NCI-H2171 (cell line): ENCODE measurements at places on chromosomes 3 and 15.

- no peak for DNase-seq
Measured at GRCh38 chr3:47874913-47875312, 72.0 kb downstream of the DHX30 start.

- DNase-seq = no peak
Measured at GRCh38 chr3:27590437-27591298, 106.5 kb upstream of the SLC4A7 start.

- DNase-seq = no peak
Measured at GRCh38 chr15:70597056-70597603, 166.2 kb downstream of the UACA start.

- no peak for DNase-seq
Measured at GRCh38 chr3:144263706-144264105, 292.1 kb downstream of the DIPK2A start.

DNA sequence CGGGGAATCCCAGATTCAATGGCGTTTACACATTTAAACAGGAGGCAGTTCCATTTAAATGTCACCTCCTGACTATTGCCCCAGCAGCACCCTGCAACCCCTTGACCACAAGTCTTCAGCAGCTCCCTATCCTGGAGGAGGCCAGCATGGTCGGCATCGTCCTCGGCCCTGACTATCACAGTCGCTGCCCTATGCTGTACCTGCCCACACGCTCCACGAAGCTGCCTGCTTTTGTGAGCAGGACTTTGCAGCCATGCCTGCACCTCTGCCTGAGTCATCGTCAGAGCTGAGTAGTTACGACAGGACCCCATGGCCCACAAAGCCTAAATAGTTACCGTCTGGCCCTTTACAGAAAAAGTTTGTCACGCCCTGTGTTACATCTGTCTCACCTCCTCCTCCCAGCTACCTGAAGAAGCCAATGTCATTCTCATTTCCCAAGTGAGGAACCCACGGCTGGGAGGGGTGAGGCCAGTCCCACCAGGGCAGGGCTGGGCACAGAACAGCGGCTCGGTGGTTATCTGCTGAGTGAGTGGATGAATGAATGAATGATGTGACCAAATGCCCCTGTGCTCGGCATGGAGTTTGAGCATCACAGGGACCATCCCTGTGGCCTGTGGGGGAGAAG lies 47.8 kb upstream of the IQSEC1 start:
- no peak for DNase-seq

DNA sequence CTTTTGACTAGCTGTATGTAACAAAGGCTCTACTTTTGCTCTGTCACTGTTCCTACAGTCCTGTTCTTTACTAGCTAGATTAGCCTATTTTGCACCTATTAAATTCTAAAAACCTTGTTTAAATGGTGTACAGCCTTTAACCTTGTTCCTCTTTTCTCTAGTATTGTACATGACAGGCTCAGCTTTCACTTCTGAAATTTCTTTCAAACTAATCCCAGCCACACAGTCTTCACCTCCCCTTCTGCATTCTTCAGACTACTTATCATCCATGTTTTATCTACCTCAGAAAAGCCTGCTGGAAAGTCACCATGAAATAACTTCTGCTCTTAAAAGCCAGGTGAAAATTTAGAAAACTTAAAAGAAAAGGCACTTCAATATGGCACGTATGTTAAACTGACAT lies 122.4 kb downstream of the NECTIN3 start:
- no peak for DNase-seq

- DNase-seq = no peak
Measured at GRCh38 chr3:148077318-148077923, 620.3 kb upstream of the AGTR1 start.

DNA sequence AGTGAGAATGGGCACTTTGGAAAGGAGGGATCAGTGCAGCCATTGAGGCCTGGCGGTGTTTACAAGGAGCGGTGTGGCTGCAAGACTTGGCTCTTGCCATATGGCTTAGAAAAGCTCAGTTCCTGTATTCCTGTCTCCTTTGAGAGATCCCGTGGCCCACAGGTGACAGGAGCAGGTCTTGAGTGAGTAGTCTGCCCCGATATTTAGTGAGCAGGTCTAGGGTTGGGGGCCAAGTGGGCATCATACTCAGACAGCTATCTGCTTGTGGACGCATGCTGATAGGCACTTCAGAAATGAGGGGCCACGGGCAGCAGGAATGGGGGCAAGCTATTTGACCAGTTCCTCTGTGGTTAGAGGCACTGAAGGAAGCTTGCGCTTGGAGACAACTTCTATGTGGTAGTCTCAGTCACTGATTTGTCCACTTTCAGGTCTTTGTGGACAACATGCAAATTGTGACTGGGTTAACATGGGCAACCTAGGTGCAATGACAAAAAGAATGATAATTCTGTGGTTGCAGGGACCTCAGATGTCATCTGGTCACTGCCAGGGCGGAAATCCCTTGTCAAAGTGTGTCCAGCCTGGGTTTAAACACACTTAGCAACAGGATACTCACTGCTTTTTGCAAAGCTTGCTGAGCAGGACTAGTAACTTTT lies 1.1 kb downstream of the TMED3 start:
- DNase-seq = no peak
